ENCODE measurements at places on chromosomes 11 and 22. TPM values are rescaled to one million over a fixed set of nuclear protein-coding genes. Genes with fewer than 3 reads are reported as not detected.

ART1 gene
- polyA plus RNA-seq = not detected

ZNRF3 gene
- polyA plus RNA-seq = 2.4 TPM

PRG3 gene
- polyA plus RNA-seq = not detected

FGF3 gene
- polyA plus RNA-seq = not detected

CECR2 gene
- polyA plus RNA-seq = 0.89 TPM

C11orf97 gene
- not detected for polyA plus RNA-seq

MGAT3 gene
- 1.9 TPM for polyA plus RNA-seq

ADAMTS15 gene
- 1.2 TPM for polyA plus RNA-seq

CENATAC gene
- polyA plus RNA-seq = 86.2 TPM

SLC22A25 gene
- not detected for polyA plus RNA-seq

SREBF2 gene
- polyA plus RNA-seq = 32.7 TPM

EHF gene
- 7.7 TPM for polyA plus RNA-seq

MS4A6A gene
- 6.8 TPM for polyA plus RNA-seq

CCDC116 gene
- 1.3 TPM for polyA plus RNA-seq

POLR3H gene
- 22.0 TPM for polyA plus RNA-seq

KCNJ1 gene
- polyA plus RNA-seq = 0.08 TPM

GGTLC3 gene
- 0.61 TPM for polyA plus RNA-seq

OR8G5 gene
- not detected for polyA plus RNA-seq

VSIG10L2 gene
- 0.15 TPM for polyA plus RNA-seq

OR4A16 gene
- not detected for polyA plus RNA-seq

NFAM1 gene
- 0.61 TPM for polyA plus RNA-seq

UBE4A gene
- 17.9 TPM for polyA plus RNA-seq

DDTL gene
- polyA plus RNA-seq = 2.8 TPM

MOV10L1 gene
- 0.23 TPM for polyA plus RNA-seq

TUT1 gene
- polyA plus RNA-seq = 33.4 TPM

OR6A2 gene
- polyA plus RNA-seq = not detected

C1QTNF5 gene
- polyA plus RNA-seq = 27.9 TPM

TPH1 gene
- polyA plus RNA-seq = 0.47 TPM

GRK3 gene
- polyA plus RNA-seq = 3.5 TPM

KCNJ11 gene
- 17.7 TPM for polyA plus RNA-seq

MRGPRX4 gene
- polyA plus RNA-seq = not detected

FSHB gene
- polyA plus RNA-seq = 0.07 TPM

NPTXR gene
- polyA plus RNA-seq = 3.0 TPM

VPS11 gene
- polyA plus RNA-seq = 34.2 TPM

WNT7B gene
- polyA plus RNA-seq = 0.66 TPM

OR2D2 gene
- not detected for polyA plus RNA-seq

TREH gene
- 4.7 TPM for polyA plus RNA-seq

TYR gene
- not detected for polyA plus RNA-seq

LRRC4C gene
- polyA plus RNA-seq = 0.11 TPM

MPPED2 gene
- polyA plus RNA-seq = 3.3 TPM

FAM180B gene
- not detected for polyA plus RNA-seq

ZPR1 gene
- polyA plus RNA-seq = 10.8 TPM

CASP5 gene
- polyA plus RNA-seq = not detected

CLNS1A gene
- 46.7 TPM for polyA plus RNA-seq

MCHR1 gene
- not detected for polyA plus RNA-seq

FAM118B gene
- polyA plus RNA-seq = 4.3 TPM

GRAP2 gene
- 0.46 TPM for polyA plus RNA-seq

OR51L1 gene
- polyA plus RNA-seq = not detected

LRRC74B gene
- not detected for polyA plus RNA-seq

SLC17A6 gene
- polyA plus RNA-seq = 4.0 TPM

PNPLA3 gene
- 0.19 TPM for polyA plus RNA-seq

OR10D3 gene
- not detected for polyA plus RNA-seq

RAB39A gene
- polyA plus RNA-seq = 0.15 TPM

SERHL2 gene
- 3.6 TPM for polyA plus RNA-seq

SHANK3 gene
- polyA plus RNA-seq = 18.7 TPM

SLC3A2 gene
- 66.9 TPM for polyA plus RNA-seq

MAP6 gene
- polyA plus RNA-seq = 4.2 TPM

TTC28 gene
- polyA plus RNA-seq = 2.2 TPM
